ENCODE measurements at places on chromosomes 2 and 18.
A peak's percentile ranks its signal among the peaks of the same experiment; 100 is the strongest.

DNA sequence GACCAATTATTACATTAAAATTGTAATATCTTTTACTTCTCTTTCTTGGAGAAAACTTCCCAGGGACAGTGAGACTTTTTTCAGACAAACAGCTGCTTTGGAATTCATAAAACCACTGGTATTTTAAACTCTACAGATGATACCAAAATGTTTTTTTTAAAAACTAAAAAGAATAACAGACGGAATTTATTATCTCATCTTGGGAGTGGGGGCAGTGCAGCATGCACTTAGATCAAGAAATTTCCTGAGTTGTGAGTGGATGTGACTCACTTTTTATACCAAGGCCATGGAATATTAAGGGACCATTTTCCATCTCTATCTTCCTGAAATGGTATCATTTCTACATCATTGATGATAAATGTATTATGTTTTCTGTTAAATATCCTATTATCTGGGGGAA, 422.8 kb upstream of the HNRNPA3 start:
- no peak for DNase-seq

DNA sequence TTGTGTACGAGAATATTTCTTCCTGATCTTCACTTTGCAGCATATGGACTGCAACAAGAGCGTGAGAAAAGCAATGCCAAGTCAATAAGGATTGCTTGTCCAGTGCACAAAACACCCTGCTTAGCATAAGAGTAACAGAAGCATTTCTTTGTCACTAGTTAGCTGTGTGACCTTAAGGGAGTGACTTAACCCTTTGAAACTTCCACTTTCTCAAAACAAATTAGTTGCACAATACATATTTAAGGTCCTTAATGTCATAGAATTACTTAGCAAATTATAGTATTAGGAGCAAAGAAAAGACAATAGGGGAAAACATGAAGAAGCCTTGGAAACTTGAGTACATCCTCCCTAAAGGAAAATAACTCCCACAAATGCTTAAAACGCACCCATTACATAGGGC, 230.1 kb downstream of the RNF152 start:
- DNase-seq, result no peak

DNA sequence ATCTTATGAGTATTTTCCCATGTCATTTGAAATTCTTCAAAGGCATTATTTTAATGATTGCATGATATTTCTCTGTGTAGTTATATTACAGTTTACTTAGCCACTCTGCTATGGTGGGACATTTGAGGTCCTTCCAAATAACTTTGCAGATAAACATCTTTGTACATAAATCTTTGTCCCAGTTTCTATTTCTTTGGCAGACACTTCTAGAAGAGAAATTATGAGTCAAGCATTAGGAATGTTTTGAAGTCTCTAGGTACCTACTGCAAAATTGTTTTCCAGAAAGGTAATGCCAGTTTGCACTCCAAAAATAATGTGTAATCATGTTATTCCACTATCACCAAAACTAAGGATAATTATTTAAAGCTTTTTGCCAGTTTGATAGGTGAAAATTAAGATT, 149.7 kb downstream of the EN1 start:
- DNase-seq, result no peak

DNA sequence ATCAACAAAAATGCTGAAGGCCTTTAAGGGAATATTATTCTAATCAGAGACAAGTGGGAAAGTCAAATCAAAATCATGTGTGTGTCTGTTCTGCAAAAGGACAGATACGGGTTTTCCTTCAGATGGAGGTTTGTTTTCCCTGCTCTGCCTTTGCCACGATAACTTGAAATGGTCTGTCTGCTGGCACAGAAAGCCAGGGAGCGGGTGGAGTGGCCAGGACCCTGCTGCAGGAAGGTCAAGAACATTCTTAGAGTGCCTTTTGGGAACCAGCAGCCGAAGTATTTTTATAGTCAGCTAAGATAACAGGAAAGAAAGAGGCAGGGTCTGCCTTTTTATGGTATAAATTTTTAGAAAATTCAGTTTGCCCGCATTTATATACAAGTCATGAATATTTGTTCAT, 234.2 kb downstream of the LTBP1 start:
- no peak for DNase-seq

- DNase-seq, result no peak
Observed at GRCh38 chr2:238259061-238260020, 19.5 kb upstream of the HES6 start.

GRCh38 chr18:68944826-68945225, 146.9 kb downstream of the CCDC102B start:
- DNase-seq, result no peak

- no peak for DNase-seq
Observed at GRCh38 chr18:48819781-48820482, 130.8 kb downstream of the SMAD7 start.

DNA sequence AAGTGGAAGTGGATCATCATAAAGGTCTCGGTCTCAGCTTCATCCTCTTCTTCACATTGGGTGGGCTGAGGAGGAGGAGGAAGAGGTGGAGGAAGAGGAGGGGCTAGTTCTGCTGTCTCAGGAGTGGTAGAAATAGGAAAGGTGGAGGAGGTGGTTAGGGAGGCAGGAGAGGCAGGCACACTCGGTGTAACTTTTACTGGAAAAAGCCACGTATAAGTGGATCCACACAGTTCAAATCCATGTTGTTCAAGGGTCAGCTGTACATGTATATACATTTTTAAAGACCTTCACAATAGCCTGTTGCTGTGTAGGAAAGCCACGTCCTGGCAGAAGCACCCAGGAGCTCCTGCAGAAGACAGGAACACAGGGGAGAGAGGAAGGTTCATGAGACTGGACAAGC, 110.3 kb upstream of the RAB12 start:
- no peak for DNase-seq

DNA sequence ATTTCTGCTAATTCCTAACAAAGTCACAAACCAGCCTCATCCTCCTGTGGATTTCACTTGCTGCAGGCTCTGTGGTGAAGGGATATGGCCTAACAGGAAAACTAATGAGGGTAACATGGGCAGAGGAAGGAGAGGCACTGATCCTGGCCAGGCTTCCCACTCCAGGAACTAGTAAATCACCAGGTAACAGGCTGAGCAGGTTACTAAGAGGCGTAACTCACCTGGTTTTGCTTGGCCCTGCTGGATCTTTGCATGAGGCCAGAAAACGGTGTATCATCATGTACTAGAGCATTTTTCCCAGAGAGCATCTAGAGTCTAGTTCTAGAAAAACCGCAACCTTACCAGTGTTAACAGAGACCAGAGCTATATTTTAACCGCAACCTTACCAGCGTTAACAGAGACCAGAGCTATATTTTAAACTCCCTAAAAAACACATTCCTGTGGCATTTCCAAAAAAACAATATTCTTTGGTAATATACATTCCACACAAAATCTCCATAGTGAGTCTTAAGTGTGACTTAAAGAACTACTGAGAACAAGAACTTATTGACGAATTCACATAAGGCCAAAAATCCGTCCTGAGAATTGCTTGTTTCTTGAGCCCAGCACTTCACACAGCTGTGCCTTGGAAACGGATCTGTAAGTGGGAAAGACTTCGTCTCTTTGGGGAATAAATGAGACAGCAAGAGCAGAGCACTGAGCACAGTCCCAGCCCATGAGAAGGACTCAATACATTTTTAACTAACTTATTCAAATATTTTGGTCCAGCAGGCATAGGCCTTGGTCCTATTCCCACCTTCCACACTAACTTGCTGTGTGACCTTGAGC, 43.4 kb downstream of the DPP4 start:
- DNase-seq, result no peak

- no peak for DNase-seq
Observed at GRCh38 chr2:204732019-204732418, 186.7 kb downstream of the PARD3B start.

DNA sequence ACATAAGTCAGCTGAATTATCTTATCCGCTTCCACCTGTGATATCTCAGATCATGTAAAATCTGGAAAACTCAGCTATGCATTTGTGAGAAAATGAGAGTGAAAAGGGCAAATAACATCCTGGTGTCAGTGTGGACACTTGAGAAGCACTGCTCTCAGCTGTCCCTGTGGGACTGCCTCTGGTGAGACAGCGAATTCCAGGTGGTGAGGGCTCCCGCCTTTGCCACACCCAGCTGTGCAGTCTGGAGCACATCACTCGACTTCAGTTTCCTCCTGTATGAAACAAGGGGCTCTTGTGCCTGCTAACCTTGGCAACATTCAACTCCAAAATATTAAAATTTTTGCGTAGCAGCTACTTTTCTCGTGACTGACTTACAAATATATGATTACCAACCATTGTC, 194.9 kb upstream of the BOD1L2 start:
- no peak for DNase-seq

DNA sequence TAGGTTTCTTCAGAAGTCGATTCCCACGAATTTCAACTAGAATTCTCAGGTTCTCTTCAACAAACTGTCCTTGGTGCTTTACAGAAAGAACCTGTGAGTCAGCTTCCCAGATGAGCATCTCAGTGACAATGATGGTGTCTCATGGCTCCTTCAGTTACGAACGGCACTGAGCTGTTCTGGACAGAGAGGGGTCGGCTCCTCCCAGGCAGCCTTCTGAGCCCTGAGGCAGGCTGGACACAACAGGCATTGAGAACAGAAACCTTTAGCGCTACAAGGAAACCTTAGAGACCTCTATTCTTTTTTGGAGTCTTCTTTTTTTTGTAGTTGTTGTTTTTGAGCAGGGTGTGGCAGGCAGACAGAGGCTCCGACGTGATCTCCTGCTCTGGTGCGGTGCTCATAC, 35.1 kb upstream of the ALKAL2 start:
- DNase-seq, result no peak

GRCh38 chr2:29006092-29006979, 25.2 kb downstream of the TOGARAM2 start:
- DNase-seq, result no peak

DNA sequence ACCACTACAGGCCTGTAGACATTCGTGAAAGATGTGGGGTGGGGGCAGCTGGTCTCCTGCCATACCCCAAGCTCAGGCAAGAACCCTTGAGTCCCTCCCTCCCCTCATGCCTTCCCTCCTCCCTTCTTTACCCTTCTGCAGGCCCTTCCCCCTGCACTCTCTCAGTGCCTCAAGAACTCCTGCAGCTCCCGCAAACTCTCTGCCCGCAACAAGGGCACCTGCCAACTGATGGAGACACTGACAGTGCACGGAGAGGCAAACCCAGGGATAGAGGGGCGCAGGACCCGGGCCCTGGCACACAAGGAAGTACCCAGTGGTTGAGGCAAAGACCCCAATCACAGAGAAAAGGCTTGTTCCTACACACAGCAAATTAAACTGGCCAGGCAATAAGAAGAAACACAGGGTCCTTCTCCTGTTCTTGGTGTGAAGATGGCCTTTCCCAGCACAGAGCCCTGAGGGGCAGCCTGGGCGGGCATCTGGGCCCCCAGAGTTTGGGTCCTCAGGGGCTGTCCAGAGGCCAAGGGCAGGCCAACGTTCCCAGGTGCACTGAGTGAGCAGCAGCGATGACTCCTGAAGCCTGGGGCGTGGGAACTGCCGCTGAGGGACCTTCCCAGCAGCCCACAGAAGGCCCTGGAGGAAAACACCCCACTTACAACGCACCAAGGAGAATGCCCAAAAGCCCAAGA, 1.6 kb downstream of the TEKT4 start:
- no peak for DNase-seq

GRCh38 chr2:239128706-239129105, 272.1 kb downstream of the HDAC4 start:
- no peak for DNase-seq

DNA sequence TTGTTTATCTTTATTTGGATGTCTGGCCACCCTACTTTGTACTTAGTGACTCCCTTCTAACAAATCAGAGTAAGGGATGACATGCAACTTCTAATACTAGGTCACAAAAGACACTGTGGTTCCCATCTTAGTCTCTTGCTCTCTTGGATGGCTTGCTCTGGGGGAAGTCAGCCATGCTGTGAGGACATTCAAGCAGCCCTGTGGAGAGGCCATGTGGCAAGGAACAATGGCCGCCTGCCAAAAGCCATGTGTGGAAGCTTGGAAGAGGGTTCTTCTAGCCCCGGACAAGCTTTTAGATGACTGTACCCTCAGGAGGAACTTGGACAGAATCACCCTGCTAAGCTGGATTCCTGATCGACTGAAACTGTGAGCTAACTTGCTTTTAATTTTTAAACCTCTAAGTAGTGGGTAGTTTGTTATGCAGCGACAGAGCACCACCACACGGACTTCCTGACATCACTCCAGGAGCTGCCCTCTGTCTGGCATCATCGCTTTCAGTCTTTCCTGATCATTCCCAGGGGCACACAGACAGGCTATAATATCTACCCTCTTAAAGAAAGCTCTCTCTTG, 116.8 kb upstream of the ODC1 start:
- no peak for DNase-seq

GRCh38 chr2:113976277-113976928, 86.5 kb downstream of the ACTR3 start:
- no peak for DNase-seq

- DNase-seq, result no peak
Observed at GRCh38 chr2:233976690-233977294, 59.6 kb downstream of the TRPM8 start.

DNA sequence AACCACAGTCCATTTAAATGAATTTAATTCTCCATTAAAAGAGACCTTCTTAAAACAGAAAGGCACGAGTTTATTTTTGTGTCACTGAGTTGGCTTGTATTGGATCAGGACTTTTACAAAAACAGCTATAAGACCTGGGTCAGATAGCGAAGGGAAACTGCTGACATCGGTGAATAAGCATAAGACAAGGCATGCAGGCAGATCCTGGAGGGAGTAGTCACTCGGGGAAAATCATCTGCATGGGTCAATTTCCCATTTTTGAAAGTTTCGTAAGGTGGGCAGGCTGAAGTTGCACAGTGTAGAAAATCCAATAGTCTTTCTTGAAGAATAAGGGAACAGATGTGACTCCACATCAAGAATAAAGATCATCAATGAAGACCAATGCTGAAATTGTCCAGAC, 12.9 kb downstream of the IL36B start:
- no peak for DNase-seq

GRCh38 chr18:3593904-3594759, 144.2 kb downstream of the TGIF1 start:
- DNase-seq, result peak; percentile 79

DNA sequence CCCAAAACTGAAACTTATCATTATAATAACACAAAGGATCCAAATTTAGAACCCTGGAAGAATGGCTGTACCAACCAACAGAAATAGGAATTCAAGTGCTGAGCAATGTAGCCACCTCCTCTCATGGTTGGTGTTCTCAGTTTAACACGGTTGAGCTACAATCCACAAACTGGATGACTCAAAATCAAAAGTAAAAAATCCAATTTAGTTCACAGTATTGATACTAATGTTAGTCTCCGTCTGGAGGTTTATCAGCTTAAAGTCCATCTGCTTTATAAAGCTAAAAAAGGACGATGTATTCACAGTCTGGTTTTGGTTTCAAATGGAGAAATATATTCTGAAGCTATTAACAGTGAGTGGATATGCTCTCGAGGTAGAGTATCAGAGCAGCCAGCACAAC, 40.5 kb downstream of the CNTNAP5 start:
- no peak for DNase-seq

GRCh38 chr18:67639872-67640271, 123.4 kb upstream of the DSEL start:
- no peak for DNase-seq

GRCh38 chr18:35203067-35203466, 37.8 kb upstream of the ZNF397 start:
- no peak for DNase-seq
